ENCODE measurements at places on chromosomes 3 and 15.

- DNase-seq, result no peak
These were observed 10.9 kb downstream of the PLCD1 start for GRCh38 chr3:38018296-38019266.

- no peak for DNase-seq
These were observed 12.0 kb downstream of the AMOTL2 start for GRCh38 chr3:134362221-134362620.

GRCh38 chr3:191915712-191916111 is 454.7 kb downstream of the PYDC2 start:
- no peak for DNase-seq

DNA sequence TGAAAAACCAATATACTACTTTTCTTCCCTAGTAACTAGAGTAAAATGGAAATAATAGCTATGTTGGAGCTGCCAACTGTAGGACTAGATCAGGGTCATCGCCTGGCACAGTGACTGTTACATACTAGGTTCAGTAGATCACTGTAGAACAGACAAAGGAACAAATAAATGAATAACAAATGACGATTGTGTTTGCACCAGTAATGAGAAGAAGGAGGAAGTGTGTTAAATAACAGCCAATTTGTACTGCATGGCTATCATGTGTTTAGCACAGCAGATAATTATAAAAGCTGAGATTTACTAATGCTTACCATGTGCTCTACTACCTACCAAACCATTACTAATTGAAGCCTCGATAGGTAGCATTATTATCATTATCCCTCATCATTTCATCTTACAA is 85.3 kb upstream of the FXR1 start:
- no peak for DNase-seq

DNA sequence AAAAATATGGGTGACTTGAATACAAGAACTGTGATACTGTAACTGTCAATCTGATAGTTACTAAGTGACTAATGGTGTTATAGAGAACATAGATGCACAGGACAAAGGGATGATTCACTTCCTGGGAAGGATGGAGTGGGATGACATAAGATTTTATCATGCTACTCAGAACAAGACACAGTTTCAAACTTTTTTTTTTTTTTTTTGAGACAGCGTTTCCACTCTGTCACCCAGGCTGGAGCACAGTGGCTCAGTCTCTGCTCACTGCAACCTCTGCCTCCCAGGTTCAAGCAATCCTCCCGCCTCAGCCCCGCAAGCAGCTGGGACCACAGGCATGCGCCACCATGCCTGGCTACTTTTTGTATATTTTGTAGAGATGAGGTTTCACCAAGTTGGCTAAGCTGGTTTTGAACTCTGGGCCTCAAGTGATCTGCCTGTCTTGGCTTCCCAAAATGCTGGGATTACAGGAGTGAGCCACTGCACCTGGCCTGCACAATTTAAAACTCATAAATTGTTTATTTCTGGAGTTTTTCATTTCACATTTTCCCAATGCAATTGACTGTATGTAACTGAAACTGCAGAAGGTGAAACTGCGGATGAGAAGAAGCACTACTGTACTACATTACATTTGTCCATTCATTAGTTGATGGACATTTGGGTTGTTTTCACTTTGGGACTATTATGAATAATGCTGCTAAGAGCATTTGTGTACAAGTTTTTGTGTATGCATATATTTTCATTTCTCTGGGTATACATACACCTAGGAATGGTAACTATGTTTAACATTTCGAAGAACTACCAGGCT is 40.6 kb downstream of the ADIPOQ start:
- DNase-seq, result peak; percentile 94

DNA sequence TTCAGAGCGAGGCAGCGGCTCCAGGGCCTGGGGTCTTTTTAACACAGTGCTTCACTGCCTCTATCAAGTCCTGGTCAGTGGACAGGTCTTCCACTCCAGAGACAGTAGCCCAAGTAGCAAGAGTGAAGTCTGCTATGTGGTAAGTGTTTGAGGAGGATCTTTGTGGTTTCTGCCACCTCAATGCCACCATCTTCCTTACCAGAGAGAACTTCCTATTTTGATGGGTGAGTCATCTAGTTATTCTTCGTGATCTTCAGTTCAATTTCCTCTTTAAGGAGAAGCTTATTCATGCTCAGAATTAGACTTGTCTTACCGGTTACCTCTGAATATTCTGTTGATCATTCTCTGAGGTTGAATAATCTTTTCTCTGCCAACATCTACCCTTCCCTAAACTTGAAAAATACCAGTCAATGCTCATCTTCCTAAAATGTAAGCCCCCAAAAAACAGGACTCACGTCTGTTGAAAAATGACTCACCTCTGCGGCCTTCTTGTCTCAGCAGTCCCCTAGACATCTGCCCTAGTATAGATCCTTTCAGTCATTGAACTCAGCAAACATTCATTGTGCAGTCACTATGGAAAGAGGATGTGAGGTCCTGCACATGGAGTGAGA is 32.2 kb upstream of the BCL6 start:
- peak; percentile 91 for DNase-seq

DNA sequence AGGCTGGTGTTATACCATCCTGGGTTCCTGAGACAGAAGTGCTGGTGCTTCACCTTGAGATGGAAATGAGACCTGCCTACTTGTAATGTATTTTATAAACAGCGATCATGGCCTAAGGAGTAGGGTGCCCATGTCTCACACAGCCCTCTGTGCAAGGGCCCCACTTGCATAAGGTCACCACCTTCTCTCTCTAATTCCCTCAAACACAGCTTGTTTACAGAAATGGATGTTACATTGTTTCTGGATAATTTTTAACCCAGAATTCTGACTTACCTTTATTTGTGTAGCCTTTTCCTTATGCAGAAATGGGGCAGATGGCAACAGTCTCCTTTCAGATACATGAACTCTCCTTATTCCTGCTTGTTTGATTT is 95.1 kb upstream of the UMPS start:
- DNase-seq, result no peak

- DNase-seq, result no peak
These were observed 234.1 kb downstream of the GREM1 start for GRCh38 chr15:32951736-32952464.

Data from activated CD4-positive, alpha-beta T cell treated with anti-CD3 and anti-CD28 coated beads, Interleukin-10, Interleukin-2, amounts not matched to agents 100 ng/mL and 50 ng/mL, durations not matched to agents 16 hours and 8 hours (primary cell).